Psoas muscle (tissue), 8 donors: ENCODE measurements at places on chromosomes 2 and 18. TPM values are rescaled to one million over a fixed set of nuclear protein-coding genes. Genes with fewer than 3 reads are reported as not detected.
A peak's percentile ranks its signal among the peaks of the same experiment; 100 is the strongest.

DNA sequence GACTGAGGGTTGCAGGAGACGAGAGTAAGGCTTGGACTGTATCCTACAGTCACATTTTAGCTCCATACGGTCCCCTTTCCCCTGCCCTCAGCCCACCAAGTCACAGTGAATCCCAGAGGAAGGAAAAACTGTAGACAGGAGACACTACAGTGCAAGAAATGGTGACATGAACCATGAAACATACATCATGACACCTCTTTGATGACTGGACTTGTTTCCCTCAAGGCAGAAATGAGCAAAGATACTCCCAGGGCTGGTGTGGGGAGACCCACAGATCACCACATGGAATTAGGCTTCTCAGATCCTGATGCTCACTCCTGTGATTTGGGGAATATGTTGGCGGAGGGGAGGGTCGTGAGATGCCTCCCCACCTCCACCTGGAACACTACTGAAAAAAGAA, 48.2 kb upstream of the SPP2 start:
- no peak for DNase-seq
- no peak overlapping the region for H3K4me3 ChIP-seq
- H3K27ac ChIP-seq, result no peak overlapping the region
- no peaks in the 10 kb centered on the region for H3K27me3 ChIP-seq
- no peaks in the 10 kb centered on the region for H3K36me3 ChIP-seq
- H3K4me1 ChIP-seq, result no peaks in the 10 kb centered on the region

- no peak overlapping the region for H3K27ac ChIP-seq
- H3K4me1 ChIP-seq, result peaks cover 30% of the 10 kb centered on the region
- no peak for DNase-seq
- no peaks in the 10 kb centered on the region for H3K27me3 ChIP-seq
- no peak overlapping the region for H3K4me3 ChIP-seq
- H3K36me3 ChIP-seq, result no peaks in the 10 kb centered on the region
These were observed 168.7 kb downstream of the SETBP1 start for GRCh38 chr18:44849361-44849760.

GRCh38 chr2:71926876-71927756, 220.5 kb downstream of the CYP26B1 start:
- H3K4me1 ChIP-seq, result peaks cover 9% of the 10 kb centered on the region
- no peak for DNase-seq
- no peaks in the 10 kb centered on the region for H3K36me3 ChIP-seq
- no peak overlapping the region for H3K27ac ChIP-seq

DNA sequence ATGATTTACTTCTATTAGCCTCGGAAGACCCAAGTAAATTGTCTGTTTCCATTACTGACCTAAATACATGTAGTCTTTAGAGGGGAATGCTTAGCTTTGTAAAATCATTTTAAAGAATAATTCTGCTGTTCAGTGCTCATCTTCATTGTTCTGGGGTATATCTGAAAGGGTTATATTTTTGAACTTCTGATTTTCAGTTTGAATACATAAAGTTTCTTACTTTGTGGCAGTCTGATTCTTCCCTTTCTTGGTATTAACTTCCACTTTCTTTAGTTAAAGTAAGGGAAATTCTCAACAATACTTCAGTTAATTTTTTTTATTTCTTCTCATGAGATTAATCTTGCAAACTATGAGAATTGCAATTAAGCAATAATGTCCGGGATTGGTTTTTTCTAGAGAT, 148.4 kb downstream of the DOCK10 start:
- H3K27me3 ChIP-seq, result no peaks in the 10 kb centered on the region
- H3K36me3 ChIP-seq, result no peaks in the 10 kb centered on the region
- no peaks in the 10 kb centered on the region for H3K4me1 ChIP-seq
- H3K27ac ChIP-seq, result no peak overlapping the region

DNA sequence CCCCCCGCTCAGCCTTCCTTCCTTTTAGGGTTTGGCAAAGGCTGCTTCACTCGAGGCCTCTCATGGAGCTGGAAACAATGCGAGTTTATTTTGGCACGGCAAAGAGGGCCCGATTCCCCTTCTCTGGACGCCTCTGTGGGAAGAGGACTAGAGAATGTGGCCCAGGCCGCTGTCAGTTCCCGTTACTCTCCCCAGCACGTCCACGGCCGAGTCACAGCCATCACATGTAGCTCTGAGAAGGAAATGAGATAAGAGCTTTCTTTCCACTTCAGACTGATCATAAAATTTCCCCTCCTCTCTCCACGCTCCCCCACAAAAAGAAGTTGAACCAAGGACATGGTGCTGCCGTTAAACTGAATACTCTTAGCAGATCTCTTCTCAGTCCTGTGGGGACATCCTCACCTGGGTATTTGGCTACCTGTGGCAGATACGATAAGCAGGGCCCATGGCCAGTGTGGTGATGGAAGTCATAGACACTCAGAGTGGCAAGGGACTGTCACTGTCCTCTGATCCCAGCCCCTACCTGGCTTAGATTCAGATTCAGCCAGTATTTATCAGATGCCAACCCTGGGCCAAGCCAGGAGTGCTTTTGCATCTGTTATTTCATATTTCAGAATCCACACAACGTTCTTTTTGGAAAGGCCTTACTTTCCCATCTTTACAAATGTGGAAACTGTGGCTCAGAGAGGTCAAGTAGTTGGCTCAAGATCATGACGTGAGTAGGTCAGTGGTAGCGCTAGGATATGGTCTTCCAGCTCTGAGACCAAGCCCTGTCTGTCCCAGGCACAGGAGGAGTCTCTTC, 101.2 kb downstream of the MCFD2 start:
- peak; percentile 69 for DNase-seq
- H3K27me3 ChIP-seq, result no peaks in the 10 kb centered on the region
- H3K4me1 ChIP-seq, result peaks cover 38% of the 10 kb centered on the region
- no peak overlapping the region for H3K4me3 ChIP-seq
- H3K36me3 ChIP-seq, result no peaks in the 10 kb centered on the region
- peak overlapping the region; percentile 72 for H3K27ac ChIP-seq

DNA sequence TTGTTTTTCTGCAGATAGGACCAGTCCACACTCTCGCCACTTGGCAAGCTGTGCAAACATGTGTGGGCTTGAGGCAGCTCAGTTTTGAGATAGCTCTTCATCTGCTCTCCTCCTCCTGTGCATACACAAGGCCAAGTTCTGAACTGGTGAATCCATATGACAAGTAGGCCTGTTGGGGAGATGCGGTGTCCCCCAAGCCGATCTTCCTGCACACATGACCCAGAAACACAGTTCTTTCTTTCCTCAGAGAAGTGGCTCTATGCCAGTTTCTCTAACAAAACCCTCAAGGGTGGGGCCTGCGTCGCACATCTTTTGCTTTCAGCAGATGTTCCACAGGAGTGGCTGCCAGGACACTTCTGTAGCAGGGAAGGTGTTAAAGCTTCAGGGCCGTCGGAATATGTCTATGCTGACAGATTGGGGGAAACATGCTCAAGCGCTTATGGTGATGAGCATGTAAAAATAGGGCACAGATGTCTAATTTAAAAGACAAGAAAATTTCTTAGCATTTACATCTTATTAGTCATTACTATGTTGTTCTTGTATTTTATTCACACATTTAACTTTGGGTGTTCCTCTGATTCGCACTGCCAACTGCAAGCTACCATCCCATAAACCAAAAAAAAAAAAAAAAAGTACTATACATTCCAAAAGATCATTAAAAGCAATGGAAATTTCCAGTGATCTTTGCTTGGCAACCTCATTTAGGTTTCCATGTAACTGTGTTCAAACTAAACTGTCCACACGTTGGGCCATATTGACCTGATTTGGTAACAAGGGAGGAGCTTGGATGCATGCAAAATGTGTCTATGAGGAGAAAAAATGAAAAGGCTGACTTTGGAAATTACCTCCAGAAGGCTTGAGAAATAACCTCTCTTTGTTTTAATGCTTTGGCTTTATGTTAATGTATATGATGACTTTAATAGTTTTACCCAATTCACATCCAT, 1055.5 kb upstream of the KLHL29 start:
- no peaks in the 10 kb centered on the region for H3K27me3 ChIP-seq
- no peak overlapping the region for H3K27ac ChIP-seq
- H3K4me1 ChIP-seq, result no peaks in the 10 kb centered on the region
- no peak overlapping the region for H3K4me3 ChIP-seq

The TXNDC2 gene
- not detected for total RNA-seq

The LIMS4 gene
- 4.5 TPM for total RNA-seq

The CLEC4F gene
- not detected for total RNA-seq
